ENCODE measurements at places on chromosomes 2 and 18.

GRCh38 chr2:119476301-119477112 lies 44.9 kb downstream of the TMEM37 start:
- peak; percentile 58 for DNase-seq

DNA sequence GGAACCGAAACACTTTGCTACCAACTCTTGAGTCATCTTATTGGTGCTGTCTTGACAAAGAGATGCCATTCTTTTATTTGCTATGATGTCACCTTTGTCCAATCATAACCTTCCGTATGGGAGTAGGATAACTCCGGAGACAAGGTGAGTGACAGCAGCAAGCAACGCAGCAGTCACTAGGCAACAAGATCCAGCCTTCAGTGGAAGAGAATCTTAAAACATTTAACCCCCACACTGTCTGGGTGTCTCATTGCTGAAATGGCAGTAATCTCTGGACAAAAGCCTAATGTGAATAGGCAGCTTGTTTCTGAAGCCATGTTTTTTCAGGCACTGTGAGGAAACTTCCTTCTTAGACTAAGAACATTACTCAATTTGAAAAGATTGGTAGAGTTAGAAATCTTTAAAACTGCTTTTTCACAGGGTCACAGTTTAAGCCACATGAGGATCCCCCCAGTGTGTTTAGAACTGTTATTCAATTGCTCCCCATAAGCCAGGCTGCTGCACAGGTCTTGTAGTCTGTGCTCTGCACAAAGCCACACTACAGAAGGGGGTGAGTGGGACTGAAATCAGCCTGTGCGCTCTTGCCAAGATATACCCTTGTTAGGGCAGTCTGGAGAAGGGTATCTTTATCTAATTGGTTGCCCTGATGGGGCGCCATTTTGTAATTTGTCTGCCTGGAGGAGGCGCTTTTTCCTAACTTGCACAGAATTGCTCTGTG lies 131.5 kb upstream of the STON1 start:
- no peak for DNase-seq

DNA sequence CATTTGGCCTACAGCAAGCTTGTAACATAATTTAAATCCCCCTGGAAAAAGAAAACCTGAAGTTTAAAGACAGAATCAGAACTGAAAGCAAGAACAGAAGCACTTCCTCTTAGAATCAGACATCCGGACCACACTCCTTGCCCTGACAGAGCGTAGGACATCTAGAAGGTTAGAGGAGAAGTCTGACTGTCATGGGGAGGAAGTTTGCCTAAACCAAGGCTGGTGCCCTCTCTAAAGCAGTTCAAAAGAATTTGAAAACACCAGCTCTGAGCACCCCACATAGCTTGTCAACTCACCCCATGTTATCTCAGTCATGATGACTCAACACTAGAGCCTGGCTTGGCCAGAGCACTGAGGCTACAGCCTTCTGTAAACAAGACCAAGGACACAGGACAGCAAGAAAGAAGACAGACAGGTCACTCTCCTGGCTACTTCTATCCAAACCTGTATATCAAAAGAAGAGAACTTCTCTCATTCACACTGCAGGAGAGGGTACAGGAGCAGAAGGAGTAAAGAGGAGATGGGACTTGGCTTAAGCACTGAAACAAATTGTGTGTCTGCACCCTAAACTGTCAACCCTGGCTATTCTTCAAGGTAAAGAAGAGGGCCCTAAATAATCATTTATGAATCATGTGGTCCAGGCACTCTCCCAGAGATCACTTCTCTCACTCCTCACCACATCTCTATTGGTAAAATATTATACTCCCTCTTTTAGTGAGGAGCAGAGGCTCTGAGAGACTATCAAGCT lies 198.6 kb downstream of the MEMO1 start:
- DNase-seq, result peak; percentile 60

- DNase-seq, result no peak
Measured at GRCh38 chr18:14936313-14936712, 188.3 kb downstream of the ANKRD30B start.

- no peak for DNase-seq
Measured at GRCh38 chr18:6204476-6204875, 210.2 kb downstream of the L3MBTL4 start.
